ENCODE measurements at places on chromosomes 1 and 21.
A peak's percentile ranks its signal among the peaks of the same experiment; 100 is the strongest.

GRCh38 chr1:71068325-71069240 lies 12.3 kb downstream of the ZRANB2 start:
- DNase-seq = no peak

DNA sequence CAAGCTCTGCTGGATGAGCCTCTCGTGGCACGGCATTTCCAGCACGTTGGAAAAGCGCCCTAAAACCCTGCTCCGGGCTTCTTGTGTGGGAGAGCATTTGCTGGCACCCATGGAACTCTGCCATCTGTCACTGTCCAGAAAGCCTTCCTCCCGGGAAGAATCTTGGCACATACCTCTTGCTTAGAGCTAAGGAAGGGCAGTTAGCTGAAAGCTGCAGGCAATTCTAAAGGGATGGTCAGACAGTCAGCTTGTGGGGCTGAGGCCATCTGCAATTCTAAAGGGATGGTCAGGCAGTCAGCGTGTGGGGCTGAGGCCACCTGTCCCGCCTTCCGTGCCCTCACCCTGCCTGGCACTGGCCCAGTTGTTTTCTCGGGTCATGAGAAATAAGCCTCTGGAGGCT lies 139.0 kb upstream of the TMEM51 start:
- DNase-seq = no peak

GRCh38 chr1:37634244-37634991 lies at the start of gene RSPO1:
Gene RSPO1 (minus strand): TSS chr1:37634892. CDS start chr1:37629661, 5,231 bp downstream.
- no peak for DNase-seq

DNA sequence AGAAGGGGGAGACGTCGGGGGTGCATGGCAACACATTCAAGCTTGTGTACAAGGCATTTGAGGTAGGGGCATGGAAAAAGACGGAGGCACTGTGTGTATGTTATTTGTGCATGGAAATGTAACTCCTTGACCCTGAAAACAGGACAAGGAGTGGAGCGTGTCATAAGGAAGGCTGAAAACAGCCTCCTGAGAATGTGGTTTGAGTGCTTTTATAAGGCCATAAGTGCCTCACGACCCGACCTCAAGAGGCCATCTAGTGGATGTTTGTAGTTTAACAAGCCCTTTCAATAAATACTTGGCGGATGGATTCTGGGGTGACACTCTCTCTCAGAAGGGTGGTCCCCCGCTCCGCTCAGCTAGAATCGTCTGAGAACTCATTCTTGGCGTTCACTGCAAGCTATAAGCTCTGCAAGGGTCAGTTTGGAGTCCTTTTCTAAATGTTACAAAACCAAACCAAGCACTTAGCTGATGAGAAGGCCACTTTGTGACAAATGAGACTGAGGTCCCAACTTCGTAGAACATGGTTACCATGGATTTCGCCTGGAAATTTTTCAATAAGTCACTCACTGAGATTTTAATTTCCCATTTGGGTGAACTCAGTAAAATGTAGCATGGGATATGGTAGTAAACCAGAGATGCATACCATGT lies 38.8 kb upstream of the CLCA4 start:
- DNase-seq = peak; percentile 42

GRCh38 chr1:44030605-44031251 lies 534 bp downstream of the SLC6A9 start:
- peak; percentile 48 for DNase-seq

DNA sequence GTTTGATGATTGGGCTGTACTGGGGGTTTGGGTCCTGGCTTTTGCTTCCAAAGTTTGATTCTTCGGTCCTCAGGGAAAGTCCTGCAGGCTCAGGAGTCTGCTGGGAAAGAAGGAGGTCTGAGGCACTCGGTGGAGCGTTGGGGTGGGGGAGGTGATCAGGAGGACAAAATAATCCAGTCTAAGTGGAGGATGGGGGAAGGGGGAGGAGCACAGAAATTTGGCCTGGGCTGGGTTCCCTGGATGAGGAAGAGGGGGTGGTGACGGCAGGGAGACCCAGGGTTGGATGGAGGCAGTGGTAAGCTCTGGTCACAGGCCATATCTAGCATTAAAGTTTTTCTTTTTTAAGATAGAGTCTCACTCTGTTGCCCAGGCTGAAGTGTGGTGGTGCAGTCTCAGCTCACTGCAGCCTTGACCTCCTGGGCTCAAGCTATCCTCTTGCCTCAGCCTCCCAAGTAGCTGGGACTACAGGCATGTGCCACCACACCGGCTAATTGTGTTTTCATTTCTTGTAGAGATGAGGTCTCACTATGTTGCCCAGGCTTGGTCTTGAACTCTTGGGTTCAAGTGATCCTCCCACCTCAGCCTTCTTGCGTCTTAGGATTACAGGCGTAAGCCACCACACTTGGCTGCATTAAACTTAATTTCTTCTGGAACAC lies 6.8 kb downstream of the SH2D2A start:
- no peak for DNase-seq

DNA sequence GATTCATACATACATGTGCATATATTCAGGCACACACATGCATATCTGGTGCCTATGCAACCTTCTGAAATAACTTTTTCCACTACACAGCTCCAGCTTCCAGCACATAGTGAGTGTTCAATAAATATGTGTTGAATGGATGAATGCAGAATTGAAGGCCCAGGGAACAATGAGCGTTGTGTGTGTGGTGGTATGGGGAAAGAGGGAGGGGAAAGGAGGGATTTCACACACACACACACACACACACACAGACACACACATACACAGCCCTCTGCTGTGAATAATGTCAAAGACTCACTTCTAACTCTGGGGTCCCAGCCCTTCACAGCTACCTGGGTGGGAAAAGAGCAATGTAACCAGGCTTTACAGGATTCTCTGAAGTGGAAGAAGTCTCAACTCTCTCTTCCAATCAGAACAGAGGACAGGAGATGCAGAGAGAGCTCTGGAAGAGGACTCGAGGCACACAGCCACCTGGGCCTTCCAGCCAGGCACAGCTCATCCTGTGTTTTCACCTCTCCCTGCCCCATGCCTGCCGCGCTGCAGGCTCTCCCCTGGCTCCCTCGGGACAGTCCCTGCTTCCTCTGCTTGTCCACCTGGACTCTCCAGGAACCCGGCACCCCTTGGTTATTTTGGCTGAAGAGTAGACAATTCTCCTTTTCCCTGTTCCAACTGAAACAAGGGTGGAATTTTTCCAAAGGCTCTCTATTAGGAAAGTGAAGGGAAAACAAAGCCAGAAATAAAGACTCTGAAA lies 5.4 kb upstream of the IGSF8 start:
- DNase-seq = no peak

- DNase-seq = no peak
Observed at GRCh38 chr1:89550995-89551394, 26.4 kb downstream of the LRRC8B start.

DNA sequence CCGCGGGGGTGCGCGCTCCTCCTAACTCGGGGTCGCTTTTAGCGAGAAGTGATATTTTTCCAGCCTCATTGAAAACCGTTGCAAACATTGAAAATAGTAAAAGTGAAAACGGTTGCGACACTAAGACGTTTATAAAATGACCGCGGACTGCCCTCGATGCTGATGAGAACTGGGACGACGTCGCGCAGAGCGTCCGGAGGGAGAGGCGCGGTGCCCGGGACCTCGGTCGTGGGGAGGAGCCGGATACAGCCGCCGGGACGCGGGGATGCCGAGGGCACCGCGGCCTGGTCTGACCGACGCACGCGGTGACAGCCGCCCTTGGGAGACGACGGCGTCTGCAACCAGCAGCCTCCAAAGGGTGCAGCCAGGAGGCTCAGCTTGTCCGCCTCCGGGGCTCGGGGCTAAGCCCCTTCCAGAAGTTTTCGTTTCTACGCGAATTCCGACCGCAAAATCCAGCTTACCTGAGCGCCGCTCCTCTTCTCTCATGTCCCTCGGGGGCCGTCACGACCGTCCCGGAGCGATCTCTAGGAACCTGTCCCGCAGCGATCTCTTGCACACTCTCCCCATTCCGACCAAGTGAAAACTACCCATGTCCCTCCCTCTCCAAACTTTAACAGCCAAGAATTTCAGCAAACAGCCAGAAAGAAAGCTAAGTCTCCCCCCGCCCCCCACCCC lies 144.4 kb upstream of the ETS2 start:
- no peak for DNase-seq

DNA sequence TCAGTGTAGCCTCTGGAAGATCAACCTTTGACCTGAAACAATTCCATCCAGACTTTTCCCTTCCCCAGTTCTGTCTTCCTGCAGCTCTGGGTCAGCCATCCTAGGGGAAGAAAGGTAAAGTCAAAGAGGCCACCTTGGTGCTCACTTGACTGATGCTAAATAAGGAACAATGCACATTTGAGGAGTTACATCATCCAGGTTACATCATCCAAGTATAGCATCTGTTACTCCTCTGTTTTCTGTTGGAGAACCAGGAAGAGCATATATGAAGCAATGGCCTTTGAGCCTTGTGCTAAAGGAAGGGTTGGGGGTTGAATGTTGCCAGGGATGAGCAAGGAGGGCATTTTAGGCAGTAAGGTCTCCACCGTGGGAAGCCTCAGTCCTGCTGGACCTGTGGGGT lies 3.1 kb upstream of the DSCAM start:
- DNase-seq = no peak

- DNase-seq = peak; percentile 11
Observed at GRCh38 chr1:21508580-21509350, 458 bp upstream of the ALPL start.

GRCh38 chr1:154328318-154329151 lies 3.2 kb downstream of the ATP8B2 start:
- peak; percentile 82 for DNase-seq

- DNase-seq = no peak
Observed at GRCh38 chr1:27101054-27101491, 53.9 kb downstream of the SLC9A1 start.

- DNase-seq = no peak
Observed at GRCh38 chr1:17112496-17113236, 6.6 kb downstream of the PADI2 start.

GRCh38 chr1:155485945-155486344 lies 76.7 kb downstream of the ASH1L start:
- no peak for DNase-seq

Measured in CD4-positive, alpha-beta T cell treated with Interleukin-4 for 4 hours (primary cell).